Keratinocyte (primary cell): ENCODE measurements at places on chromosomes 2 and 18.
A peak's percentile ranks its signal among the peaks of the same experiment; 100 is the strongest.

GRCh38 chr2:1770566-1771380 is 26.5 kb upstream of the PXDN start:
- no peak for DNase-seq
- H3K27ac ChIP-seq, result no peak overlapping the region
- peaks cover 6% of the 10 kb centered on the region for H3K27me3 ChIP-seq

DNA sequence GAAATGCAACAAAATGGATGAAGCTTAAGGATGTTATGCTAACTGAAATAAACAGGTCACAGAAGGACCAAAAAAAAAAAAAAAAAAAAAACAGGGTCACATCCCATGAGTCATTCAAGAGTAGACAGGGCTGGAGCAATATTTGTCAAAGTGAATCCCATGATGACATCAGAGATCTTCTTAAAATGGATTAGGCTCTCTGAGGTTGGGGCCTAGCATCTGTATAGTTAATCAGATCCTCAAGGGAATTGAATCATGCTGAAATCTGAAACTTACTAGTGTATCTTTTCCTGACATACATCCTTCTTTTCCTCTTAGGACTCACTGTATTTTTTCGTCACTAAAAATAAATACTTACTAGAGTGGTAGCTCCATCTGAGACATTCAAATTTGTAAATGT is 380.6 kb upstream of the NXPH2 start:
- no peak overlapping the region for H3K4me3 ChIP-seq
- H3K27ac ChIP-seq, result no peak overlapping the region
- no peaks in the 10 kb centered on the region for H3K4me1 ChIP-seq
- no peak for DNase-seq
- no peaks in the 10 kb centered on the region for H3K36me3 ChIP-seq
- H3K27me3 ChIP-seq, result no peaks in the 10 kb centered on the region

DNA sequence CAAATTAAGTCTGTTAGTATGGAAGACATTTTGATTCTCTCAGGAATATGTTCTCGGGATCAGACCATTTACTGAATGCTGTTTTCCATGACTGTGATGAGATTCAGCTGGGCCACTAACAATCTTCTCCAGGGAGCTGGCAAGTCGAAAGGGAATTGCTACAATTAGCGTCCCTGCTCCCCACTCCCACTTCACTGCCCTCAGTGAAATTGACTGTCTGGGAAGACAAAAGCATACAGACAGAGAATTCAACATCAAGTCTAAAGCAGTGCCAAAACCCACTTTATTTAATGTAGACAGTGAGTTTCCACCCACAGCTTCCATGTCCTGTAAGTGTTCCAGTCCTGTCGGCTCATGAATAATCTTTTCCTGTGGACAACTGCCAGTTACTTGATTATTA is 34.0 kb upstream of the COL3A1 start:
- H3K27me3 ChIP-seq, result no peaks in the 10 kb centered on the region
- H3K4me3 ChIP-seq, result no peak overlapping the region
- no peak for DNase-seq
- H3K4me1 ChIP-seq, result no peaks in the 10 kb centered on the region
- H3K27ac ChIP-seq, result no peak overlapping the region

GRCh38 chr2:24824966-24825882 is 32.0 kb downstream of the CENPO start:
- H3K4me3 ChIP-seq, result no peak overlapping the region
- H3K4me1 ChIP-seq, result no peaks in the 10 kb centered on the region
- no peaks in the 10 kb centered on the region for H3K27me3 ChIP-seq
- no peak overlapping the region for H3K27ac ChIP-seq
- DNase-seq, result peak; percentile 19

DNA sequence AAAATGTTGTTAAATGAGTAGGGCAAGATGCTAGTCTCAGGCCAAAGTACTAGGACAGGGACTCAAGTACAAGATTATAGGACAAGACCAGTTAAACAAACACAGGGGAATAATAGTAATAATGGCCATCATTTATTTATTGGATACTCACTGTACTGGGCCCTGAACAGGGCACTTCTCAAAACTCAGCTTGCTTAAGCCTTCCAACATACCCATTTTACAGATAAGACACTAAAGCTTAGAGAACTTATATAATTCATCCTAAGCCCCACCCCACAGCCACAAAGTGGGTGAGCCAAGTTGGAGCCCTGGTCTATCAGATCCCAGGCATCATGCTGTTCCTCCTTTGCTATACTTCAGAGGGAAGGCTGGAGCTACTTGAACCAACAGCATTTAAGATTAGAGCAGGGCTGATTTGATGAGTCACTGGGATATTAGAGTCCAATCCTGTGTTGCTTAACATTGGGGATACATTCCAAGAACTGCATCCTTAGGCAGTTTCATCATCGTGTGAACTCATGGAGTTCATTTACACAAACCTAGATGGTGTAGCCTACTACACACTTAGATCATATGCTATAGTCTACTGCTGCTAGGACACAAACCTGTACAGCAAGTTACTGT is 153.6 kb downstream of the MTCL1 start:
- no peaks in the 10 kb centered on the region for H3K36me3 ChIP-seq
- H3K27me3 ChIP-seq, result no peaks in the 10 kb centered on the region
- peak; percentile 81 for DNase-seq
- no peak overlapping the region for H3K4me3 ChIP-seq
- no peak overlapping the region for H3K27ac ChIP-seq
